ENCODE measurements at places on chromosomes 6 and 20.
A peak's percentile ranks its signal among the peaks of the same experiment; 100 is the strongest.

DNA sequence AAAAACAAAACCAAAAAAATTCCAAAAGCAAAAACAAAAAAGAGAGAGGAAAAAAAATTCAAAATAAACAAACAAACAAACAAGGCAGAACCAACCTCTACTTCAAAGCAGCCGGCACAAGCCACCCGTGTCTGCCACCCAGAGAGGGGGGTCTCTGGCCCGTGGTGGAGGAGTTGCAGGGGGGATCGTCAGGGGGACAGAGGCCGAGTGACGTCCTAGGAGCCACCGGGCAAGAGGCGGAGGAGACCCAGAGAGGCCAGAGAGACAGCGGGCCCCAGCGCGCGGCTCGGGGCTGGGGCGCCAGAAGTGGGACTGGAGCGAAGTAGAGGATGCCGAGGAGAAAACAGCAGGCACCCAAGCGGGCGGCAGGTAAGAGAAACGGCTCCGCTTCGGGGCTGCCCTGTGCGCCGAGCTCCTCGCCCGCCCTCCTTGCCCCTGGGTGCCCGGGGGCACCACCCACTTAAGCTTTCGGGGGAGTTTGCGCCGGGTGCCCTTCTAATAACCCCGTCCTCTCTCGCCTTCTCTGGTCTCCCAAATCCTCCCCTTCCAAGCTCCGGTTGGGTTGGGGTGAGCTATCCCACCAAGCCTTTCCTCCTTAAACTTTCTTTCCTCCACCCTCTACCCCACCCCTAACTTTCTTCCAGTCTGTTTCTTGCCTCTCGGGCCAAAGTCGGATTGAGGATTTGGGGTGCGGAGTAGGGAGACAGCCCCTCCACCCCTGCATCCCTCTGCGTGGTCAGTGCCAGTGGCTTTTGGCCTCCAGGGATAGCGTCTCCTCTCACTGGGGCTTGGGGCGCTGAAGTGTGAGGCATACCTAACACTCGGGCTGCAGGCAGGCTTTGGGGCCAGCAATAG, 1.0 kb downstream of the TSHZ2 start:
- no peak for DNase-seq

DNA sequence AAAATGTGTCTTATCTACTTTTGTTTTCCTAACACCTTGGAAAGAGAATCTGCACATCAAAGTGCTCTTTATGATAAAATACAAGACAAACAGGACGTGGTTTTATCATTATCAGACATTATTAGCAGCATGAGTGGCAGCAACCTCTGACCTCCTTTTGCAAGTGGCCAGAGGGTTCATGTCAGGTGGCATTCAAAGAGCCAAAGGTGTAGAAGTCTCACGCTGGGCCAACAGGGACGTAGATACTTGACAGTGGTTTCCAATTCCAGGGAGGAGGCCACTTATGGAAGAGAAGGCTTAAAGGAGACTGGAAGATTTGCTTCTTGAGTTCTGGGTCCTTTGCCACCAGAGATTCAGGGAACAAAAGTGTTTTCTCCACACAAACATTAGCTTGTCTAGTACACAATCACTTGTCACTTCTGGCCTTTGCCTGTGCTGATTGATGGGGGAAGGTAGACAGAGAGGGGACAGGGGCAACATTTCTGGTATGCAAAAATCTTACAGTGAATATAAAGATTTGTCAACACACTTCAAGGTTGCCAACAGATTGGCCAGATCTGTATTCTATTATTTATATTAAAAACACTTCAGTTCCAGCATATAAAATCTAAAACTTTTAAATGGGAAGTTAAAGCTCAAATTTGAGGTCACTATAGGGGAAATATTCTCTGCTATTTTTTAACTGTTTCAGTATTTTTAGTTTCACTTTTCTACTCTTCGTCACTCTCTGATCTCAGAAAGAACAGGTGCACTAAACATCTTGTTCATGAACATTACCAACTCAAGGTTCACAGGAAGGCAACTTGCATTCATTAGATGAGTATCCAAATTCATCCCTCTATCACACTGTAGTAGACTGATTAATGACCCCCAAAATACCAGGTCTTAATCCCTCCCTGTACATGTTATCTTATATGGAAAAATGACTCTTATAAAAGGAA, 52.1 kb upstream of the FBXO30 start:
- DNase-seq: no peak

DNA sequence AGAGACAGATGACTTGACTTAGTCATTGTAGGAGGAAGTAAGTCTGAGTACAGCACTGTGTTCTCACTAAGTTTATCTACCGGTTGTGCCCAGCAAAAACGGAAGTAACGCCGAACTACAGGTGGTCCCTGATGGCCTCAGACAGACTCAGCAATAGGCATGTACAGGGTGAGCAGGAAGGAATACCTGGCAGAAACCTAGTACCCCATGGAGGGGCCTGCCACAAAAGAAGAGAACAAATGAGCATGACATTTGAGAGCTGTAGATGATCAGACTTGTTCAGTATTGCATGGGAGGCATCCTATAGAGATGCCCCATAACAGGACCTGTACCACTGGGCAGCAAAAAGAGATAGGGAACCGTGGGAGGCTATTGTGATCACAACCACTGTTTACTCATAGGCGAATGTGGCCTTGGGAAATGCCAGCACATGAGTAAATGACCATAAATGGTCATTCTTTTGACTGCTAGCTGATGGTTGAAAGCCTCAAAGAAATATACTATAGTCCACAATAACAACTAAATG, 106.4 kb upstream of the TAB2 start:
- no peak for DNase-seq

DNA sequence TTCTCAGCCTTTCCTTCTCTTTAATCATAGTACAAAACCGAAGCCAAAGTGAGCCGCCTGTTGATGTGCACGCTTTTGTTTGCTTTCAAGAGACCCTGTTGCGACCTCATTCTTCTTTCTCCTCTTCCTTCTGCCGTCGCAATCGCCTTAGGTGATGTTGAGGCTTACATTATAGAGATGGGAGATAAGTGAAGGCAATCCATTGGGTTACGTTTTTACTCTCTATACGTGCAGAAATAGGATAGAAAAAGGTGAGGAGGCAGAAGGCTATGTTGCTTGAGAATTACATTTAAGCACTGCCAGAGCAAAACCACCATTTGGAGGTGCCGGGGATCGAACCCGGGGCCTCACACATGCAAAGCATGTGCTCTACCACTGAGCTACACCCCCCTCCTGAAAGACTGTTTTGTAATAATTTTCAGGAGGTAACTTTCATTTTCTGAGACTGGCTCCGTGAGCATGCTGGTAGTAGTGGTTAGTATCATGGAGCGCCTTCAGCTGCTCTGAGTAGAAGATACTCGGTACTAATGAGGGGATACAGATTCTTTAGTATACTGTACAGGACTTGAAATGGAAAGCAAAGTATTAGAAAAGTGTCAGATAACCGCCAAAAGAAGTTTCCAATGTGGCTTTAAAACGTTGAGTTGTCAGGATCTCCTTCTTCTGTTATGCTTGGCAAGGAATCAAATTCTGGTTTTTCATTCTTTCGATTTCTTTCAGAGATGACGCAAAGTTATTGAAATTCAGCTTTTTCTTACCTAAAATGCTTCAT, 165.6 kb downstream of the TRIM27 start:
- peak; percentile 56 for DNase-seq

GRCh38 chr20:58153121-58153520, 75.3 kb downstream of the ANKRD60 start:
- no peak for DNase-seq

- DNase-seq: no peak
Observed at GRCh38 chr6:1065986-1066385, 245.9 kb upstream of the FOXQ1 start.
